Renal cortical epithelial cell (primary cell): ENCODE measurements at places on chromosomes 12 and 14.

DNA sequence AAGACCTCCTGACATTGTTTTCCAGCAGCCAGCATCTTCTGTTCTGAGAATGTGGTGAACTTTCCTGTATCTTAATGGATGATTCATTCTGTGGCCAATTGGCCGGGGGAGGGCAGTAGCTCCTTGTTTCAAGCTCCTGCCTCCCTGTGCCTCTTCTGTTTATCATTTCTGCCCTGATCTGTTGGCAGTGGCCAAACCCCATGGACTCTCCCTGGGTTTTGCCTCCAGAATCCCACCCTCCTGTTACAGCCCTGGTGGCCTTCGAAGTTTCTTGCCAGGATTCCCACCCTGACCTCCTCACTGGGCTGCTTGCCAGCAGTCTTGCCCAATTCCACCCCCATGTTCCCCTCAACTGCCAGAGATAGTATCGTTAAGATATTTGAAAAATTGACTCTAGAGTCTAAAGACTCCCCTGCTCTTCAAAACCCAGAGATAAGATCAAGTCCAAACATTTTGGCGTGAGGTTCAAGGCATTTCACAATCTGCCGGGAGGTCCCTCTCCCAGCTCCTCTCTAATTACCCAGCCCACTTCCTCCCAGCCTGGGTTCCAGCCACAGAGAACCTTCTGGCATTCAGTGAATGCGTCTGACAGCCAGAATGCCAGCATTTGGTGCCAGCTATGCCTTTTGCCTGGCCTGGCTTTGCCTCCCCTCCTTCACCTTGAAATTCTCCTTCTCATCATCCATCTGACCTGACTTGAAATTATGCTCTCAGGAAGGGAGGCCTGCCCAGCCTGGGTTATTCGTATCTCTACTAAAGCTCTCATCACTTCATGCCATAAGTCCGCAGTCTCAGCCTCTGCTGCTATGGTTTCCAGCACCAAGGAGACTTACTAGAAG lies 37.7 kb upstream of the TXNRD1 start:
- DNase-seq: peak; percentile 98

GRCh38 chr12:5022465-5023061 lies 21.1 kb upstream of the KCNA5 start:
- peak; percentile 42 for DNase-seq

GRCh38 chr12:112466835-112467234 lies 48.1 kb downstream of the PTPN11 start:
- no peak for DNase-seq

DNA sequence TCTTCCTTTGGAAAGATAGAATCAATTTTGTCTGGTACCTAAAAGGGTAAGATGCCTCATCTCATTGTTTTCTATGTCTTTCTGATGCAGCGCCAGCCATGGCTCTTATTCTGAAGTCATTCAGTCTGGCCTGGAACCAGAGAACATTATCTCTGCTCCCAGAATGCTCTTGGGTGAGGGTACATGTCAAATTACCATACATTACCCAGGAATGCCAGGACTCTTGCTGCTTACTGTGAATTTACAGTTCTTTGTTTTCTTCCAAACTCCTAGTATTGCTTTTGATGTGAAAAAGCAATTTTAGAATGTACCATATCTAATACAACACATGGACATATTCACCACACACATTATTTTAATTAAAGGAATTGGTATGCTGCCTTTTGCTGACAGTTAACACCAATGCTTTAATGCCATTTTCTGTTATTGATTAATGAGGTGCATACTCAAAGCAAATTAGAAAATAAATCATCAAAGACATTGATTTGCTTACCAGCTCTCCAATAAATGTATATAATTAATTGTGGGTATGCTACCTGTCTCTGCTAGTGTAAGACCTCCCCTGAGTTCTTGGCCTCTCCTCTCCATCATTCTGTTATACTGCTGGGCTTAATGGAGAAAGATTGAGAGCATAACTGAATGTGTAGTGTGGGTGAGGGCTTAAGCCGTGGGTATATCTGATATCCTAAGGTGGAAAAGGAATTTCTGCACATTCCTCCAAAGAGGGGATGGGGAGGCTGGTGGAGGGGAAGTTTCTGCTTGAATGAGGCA lies 337.7 kb downstream of the C12orf75 start:
- DNase-seq: no peak

GRCh38 chr12:10260927-10261326 lies 46.7 kb upstream of the KLRD1 start:
- no peak for DNase-seq

- no peak for DNase-seq
These were observed 74.5 kb downstream of the PTHLH start for GRCh38 chr12:27898022-27898421.

- DNase-seq: no peak
These were observed 114.2 kb downstream of the BRMS1L start for GRCh38 chr14:35940291-35940690.

DNA sequence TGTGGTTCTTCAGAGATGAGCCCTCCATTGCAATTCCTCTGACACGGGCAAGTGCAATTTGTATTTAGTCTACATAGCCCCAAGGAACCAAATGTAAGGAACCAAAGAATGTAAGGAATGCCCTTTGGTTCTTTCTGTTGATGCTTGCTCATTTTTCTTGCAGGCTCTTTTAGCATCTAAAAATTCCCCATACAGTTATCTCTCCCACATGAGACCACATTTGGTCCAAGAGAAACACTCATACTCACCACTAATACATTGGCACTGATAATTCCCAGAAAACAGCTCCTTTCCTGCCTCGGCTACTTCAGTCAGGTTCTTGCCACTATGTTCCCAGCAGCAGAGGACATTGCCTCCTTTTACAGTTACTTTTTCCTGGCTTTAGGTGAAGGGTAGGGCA lies 332.6 kb downstream of the AEBP2 start:
- DNase-seq: peak; percentile 61

DNA sequence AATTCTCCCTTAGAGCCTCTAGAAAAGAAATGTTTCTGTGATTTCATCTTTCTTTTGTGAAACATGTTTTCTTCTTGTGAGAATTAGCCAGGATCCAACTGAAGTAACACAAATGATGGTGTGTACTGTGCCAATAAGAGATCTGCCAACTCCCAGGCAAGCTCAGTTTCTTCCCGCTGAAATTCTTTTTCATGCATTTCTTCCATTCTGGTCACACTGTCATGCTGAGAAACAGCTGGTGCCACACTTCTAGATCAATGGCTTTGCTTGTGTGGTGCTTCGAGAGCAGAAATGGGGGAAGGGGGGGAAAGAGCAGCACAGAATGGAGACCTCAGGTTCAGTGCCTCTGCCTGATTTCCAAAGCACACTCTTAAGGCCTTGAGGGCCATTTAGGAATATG lies 41.4 kb upstream of the FGF6 start:
- no peak for DNase-seq

DNA sequence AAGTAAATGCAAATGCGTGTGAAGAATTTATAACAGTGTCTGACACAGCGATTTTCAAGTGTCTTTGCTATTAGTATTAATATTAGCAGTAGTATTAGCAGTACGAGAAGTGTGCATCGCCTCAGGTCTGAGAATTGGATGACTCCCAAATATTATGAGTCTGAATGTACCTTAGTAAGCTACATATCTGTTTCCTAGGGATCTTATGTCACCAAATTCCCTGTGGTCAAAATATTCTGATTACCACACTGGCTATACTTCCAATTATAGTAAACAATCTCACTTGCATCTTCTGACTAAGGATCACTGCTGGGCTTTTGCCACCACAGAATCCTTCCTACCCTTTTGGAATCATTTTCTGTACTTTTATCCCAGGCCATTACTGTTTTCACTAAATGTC lies 396.0 kb upstream of the MIS18BP1 start:
- no peak for DNase-seq

- no peak for DNase-seq
These were observed 4.9 kb downstream of the KRT73 start for GRCh38 chr12:52613384-52614030.

DNA sequence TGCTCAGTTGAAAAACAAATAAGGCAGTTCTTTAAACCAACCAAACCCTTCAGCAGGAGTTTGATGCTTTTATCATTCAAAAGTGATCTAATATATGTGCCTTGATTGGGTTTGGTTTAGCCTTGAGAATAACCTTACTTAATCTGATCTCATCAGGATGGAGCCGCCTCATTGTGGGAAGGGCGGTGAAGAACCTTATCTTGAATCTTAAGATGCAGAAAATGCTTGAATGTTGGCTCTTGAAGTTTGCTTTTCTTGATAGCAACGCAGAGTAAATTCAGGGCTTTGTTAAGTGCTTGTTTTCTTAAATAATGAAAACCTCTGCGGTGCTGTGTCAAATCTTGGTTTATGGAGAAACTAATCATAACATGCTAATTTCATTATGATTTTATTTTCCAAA lies 138.2 kb downstream of the MON2 start:
- DNase-seq: no peak

GRCh38 chr12:16670456-16671050 lies 64.6 kb upstream of the LMO3 start:
- DNase-seq: no peak

DNA sequence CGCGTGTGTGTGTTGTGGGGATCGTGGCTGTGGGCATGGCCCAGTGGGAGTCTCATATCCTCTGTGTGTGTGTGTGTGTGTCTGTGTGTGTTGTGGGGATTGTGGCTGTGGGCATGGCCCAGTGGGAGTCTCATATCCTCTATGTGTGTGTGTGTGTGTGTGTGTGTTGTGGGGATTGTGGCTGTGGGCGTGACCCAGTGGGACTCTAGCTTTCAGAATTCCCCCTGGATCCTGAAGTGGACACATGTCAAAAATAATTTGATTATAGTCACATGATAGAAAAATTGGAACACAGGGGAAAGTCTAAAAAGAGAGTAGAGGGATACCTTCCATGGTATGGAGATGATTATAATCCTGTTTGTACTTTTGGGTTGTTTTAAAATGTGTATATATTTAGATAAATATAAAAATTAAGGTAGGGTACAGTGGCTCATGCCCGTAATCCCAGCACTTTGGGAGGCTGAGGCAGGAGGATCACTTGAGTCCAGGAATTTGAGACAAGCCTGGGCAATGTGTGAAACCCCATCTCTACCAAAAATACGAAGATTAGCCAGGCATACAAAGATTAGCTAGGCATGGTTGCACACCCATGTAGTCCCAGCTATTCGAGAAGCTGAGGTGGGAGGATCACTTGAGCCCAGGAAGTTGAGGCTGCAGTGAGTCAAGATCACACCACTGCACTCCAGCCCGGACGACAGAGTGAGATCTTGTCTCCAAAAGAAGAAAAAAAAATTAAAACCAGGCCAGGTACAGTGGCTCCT lies 11.0 kb downstream of the PAPLN start:
- peak; percentile 84 for DNase-seq

- peak; percentile 56 for DNase-seq
These were observed 160.0 kb upstream of the SOX5 start for GRCh38 chr12:24109381-24110039.

- peak; percentile 64 for DNase-seq
These were observed 42.8 kb downstream of the IRF2BPL start for GRCh38 chr14:76985540-76986230.

DNA sequence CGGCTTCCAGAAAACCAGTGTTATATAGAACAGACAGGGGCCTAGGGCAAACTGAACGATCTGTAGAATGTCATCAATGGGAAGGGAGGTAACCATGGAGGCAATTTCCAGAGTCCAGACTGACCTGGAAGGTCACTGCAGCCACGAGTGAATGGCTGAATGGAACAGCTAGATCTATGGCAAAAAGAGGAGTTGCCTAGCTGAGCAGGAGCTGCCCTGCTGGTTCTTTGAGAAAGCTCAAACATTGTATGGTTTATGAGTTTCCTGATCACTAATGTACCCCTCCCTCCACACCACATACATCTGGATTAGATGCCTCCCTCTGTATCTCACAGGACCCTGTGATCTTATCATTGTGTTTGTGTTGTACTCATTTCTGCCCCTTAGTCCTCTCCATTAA lies 1.0 kb upstream of the RERG start:
- no peak for DNase-seq

- DNase-seq: no peak
These were observed 43.5 kb upstream of the P2RX7 start for GRCh38 chr12:121089031-121089812.

GRCh38 chr14:33335366-33335765 lies 396.7 kb downstream of the NPAS3 start:
- no peak for DNase-seq

- no peak for DNase-seq
These were observed 63.5 kb downstream of the FOXG1 start for GRCh38 chr14:28830115-28830534.

DNA sequence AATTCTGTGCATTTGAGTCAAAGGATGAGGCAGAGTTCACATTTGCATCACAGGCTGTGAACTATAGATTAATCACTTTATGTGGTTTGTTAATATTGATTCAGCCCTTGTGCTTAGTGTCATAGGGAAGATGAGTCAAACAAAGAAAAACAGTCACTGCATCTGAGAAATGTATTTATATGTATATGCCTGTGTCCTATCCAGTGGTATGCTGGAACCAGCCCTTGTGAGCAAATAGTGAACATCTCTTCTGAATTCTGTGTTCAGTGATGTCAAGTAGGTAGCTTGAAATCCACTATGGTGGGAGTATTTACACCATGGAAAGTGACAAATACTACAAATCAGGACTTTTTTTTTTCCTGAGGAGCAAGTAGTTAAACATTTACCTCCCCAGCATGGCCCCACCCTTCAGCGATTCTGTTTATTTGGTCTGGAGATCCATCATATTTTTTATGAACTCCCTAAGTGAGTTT lies 128.5 kb downstream of the HMGA2 start:
- no peak for DNase-seq

DNA sequence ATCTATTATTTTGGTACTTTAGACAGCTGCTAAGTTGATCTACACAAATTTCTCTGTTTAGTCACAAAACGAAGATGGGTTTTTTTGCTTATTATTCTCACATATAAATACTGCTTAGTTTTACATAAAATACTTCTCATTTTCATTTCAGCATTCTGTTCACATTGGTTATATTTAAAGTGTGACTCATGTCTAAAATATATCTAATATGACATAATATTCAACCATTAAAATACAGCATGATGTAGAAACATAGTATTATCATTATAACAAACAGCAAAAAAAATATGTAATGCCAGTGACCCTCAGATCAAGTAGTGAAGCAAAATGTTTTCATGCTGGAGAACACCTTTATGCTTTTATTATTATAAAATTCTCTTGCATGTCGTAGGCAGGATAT lies 63.7 kb downstream of the SH2B3 start:
- no peak for DNase-seq

DNA sequence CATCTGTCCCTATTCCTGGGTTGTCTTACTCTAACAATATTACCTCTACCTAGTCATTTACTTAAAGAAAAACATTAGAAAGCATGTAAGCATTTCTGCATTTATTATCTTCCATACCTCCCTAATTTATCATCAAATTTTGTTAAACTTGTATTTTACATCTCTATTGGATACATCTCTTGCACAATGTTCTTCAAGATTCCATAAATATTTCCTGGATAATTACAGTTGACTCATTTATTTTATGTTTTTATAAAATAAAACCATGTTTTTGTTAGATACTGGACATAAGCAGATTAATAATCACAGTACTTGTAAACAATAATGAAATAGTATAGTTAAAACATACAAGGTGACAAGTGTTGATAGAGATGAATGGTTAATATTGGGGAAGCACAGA lies 209.0 kb downstream of the TMTC3 start:
- no peak for DNase-seq
